ENCODE measurements at places on chromosomes 6 and 20. TPM values are rescaled to one million over a fixed set of nuclear protein-coding genes. Genes with fewer than 3 reads are reported as not detected.

GNRH2 gene
- total RNA-seq = 1.5 TPM

ARMH2 gene
- 1.7 TPM for total RNA-seq

RPP21 gene
- total RNA-seq = 37.3 TPM

APCDD1L gene
- not detected for total RNA-seq

OLIG3 gene
- total RNA-seq = 0.34 TPM

GRCh38 chr6:17998442-17998841 lies 11.0 kb upstream of the KIF13A start:
- DNase-seq = no peak
- H3K27ac ChIP-seq = no peak overlapping the region
- H3K27me3 ChIP-seq = peaks cover 27% of the 10 kb centered on the region
- H3K4me3 ChIP-seq = no peak overlapping the region
- H3K4me1 ChIP-seq = no peaks in the 10 kb centered on the region

GRCh38 chr6:118677193-118677592 lies 25.8 kb upstream of the CEP85L start:
- H3K36me3 ChIP-seq = peaks cover 35% of the 10 kb centered on the region
- DNase-seq = no peak
- H3K4me1 ChIP-seq = peaks cover 35% of the 10 kb centered on the region
- H3K27me3 ChIP-seq = no peaks in the 10 kb centered on the region
- no peak overlapping the region for H3K27ac ChIP-seq

DNA sequence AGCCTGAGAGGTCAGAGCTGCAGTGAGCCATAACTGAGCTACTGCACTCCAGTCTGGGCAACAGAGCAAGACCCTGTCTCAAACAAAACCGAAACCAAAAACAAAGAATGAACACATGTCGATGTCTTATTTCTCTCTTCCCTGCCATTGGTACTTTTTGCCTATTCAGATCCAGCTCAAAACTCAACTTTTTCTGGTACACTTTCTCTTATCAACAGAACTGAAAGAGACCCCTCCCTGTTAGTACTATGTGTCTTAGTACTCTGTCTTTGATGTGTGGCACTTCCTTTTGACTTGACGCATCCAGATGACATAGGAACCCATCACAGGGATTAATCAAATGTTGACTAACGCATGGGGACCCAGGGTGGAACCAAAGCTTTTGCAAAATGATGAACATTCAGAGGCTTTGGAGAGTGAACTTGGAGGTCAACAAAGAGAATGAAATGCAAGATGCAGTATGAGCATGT lies 44.8 kb downstream of the AKAP12 start:
- peaks cover 35% of the 10 kb centered on the region for H3K27me3 ChIP-seq
- H3K4me1 ChIP-seq = peaks cover 12% of the 10 kb centered on the region
- H3K27ac ChIP-seq = no peak overlapping the region
- no peak overlapping the region for H3K4me3 ChIP-seq
- no peak for DNase-seq

DNA sequence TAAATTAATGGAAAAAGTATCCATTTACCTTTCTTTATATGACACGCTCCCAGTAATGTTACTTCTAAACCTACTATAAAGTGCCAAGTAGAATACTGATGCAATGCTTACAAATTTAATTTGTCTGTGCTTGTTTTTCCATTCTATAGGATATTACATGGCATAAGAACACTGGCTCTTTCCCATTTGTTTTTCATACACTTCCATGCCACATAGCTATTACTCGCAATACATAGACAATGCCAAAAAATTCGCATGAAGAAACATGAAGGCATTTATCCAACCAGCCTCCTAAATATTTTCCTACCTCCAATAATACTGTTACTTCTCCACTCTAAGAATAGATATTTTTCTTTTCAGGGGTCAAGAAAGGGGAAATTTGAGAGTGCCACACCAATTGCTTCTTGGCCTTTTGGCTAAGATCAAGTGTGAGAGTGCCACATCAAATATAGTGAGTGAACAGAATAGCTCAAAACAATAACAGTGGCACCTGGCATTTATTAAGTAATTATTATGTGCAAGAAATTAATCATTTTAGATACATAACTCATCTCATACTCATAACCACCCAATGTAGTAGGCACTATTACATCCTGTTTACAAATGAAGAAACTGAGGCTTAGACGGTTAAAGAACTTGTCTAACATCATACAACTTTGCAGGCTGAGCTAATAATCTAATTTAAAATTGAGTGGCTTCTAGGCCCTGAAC lies 845 bp upstream of the DST start:
- H3K4me1 ChIP-seq = no peaks in the 10 kb centered on the region
- no peak overlapping the region for H3K4me3 ChIP-seq
- no peaks in the 10 kb centered on the region for H3K27me3 ChIP-seq
- no peaks in the 10 kb centered on the region for H3K36me3 ChIP-seq

DNA sequence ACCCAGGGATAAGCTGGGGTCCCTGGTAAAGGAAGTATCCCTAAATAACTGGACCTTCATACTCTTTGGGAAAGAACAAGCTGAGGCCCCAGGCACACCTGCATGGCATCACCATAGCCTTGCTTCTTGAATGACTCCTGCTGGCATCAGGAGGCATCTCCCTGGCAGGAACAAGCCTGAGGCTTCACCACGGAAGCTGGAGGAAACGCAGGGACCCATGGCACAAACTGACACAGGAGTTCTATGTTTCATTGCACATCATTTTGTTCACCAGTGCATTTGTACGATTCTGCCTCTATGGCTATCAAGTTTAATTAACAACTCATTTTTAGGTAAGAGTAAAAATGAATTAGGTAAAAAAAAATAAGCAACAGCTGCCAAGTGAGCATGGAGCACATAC lies 619 bp upstream of the PDE7B start:
- H3K27ac ChIP-seq = no peak overlapping the region
- no peak for DNase-seq
- H3K4me1 ChIP-seq = peaks cover 13% of the 10 kb centered on the region
- H3K4me3 ChIP-seq = no peak overlapping the region
- H3K36me3 ChIP-seq = no peaks in the 10 kb centered on the region

DNA sequence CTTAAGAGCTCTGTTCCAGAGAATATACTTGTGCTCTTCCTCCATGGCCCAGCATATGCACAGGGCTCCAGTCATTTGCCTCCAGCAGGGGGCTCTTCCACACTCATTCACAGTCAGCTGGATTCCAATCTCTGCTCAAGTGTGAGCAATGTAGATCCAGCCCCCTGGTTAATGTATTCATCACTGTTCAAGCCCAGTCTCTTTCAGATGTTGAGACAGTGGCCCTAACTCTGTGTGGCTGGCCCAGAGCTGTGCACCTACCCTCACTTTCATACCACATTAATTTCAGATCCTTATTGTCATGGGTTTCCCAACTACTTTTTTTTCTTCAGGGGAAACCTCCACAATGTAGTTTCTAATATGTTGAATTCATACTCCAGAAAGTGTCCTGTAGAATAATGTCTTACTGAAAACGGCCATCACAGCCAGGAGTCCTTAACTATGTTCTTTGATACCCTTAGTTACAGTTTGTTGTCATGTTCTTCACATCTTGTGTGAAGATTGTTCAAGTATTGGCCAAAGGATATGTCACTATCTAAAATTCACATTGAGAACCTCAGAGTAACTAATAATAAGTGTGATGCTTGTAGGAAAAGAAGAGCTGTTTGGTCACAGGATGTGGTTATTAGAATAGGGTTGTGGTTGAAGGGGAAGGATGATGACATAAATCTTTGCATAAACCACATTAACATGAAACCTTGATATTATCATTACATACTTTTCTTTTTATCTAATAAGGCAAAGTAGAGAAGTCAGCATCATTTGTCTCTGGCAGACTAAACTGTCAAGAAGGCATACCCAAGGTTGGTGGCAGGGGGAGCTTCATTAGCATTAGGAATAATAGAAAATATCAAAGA lies 14.4 kb upstream of the HLA-DQA1 start:
- no peaks in the 10 kb centered on the region for H3K27me3 ChIP-seq
- peak overlapping the region; percentile 64 for H3K4me3 ChIP-seq
- H3K36me3 ChIP-seq = peaks cover 18% of the 10 kb centered on the region
- DNase-seq = peak; percentile 63
- peaks cover 50% of the 10 kb centered on the region for H3K4me1 ChIP-seq

DNA sequence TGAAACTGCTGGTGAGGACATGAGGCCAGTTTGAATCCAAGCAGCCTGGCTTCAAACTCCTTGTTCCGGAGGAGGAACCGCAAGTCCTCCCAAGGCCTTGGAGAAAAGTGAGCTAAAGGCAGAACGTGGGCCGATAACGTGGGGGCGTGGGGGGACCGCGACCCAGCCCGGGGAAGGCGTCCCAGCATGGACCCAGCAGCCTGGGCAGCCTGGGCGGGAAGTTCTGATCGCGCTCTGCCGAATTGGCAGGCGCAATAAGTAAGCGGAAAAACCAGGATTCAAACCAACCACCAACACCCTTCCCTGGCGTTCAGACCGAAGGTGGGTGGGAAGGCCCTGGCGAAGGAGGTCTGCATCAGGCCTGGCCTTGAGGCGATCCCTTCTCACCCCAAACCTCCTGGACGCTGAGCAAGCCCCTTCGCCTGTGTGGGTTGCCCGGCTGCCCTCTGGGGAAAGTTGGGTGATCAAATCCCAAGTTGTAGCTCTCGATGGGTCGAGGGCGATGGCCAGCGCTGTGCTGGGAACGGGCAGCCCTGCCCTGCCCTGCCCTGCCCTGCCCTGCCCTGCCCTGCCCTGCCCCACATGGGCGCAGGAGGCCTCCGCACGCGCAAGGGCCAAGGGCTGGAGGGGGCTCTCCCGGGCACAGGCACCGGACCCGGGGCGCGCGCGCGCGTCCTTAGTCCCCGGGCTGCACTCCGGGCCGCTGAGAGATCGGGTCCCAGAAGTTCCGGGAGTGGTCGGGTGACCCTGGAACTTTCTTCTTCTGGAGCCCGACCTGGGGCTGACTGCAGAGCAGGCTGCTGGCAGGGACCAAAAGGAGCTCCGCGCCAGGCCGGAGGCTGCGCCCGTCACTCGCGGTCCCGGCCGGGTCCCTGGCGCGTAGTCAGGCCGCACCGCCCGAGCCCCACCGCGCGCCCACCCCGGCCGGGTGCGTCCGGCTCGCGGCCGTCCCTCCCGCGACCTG lies 637 bp upstream of the SLC22A3 start:
- no peak overlapping the region for H3K4me3 ChIP-seq
- no peak overlapping the region for H3K27ac ChIP-seq
- H3K36me3 ChIP-seq = no peaks in the 10 kb centered on the region
- DNase-seq = no peak
- peaks cover 4% of the 10 kb centered on the region for H3K4me1 ChIP-seq

GRCh38 chr6:137791281-137792159 lies 75.5 kb upstream of the TNFAIP3 start:
- no peak for DNase-seq
- peak overlapping the region; percentile 46 for H3K4me3 ChIP-seq
- no peaks in the 10 kb centered on the region for H3K27me3 ChIP-seq
- H3K4me1 ChIP-seq = peaks cover 60% of the 10 kb centered on the region
- H3K36me3 ChIP-seq = no peaks in the 10 kb centered on the region

GRCh38 chr6:118501765-118502164 lies 46.3 kb upstream of the PLN start:
- H3K4me1 ChIP-seq = no peaks in the 10 kb centered on the region
- peaks cover 56% of the 10 kb centered on the region for H3K36me3 ChIP-seq
- no peak overlapping the region for H3K4me3 ChIP-seq
- H3K27me3 ChIP-seq = no peaks in the 10 kb centered on the region
- H3K27ac ChIP-seq = no peak overlapping the region

GRCh38 chr20:43187476-43188233 lies 2.1 kb downstream of the PTPRT start:
- DNase-seq = peak; percentile 78
- H3K4me3 ChIP-seq = no peak overlapping the region
- H3K36me3 ChIP-seq = no peaks in the 10 kb centered on the region
- H3K4me1 ChIP-seq = peaks cover 3% of the 10 kb centered on the region
- H3K27me3 ChIP-seq = peaks cover 31% of the 10 kb centered on the region

GRCh38 chr6:147837540-147837939 lies 329.1 kb downstream of the SAMD5 start:
- no peak overlapping the region for H3K27ac ChIP-seq
- no peak for DNase-seq
- no peaks in the 10 kb centered on the region for H3K27me3 ChIP-seq
- H3K4me1 ChIP-seq = no peaks in the 10 kb centered on the region
- H3K4me3 ChIP-seq = no peak overlapping the region

DNA sequence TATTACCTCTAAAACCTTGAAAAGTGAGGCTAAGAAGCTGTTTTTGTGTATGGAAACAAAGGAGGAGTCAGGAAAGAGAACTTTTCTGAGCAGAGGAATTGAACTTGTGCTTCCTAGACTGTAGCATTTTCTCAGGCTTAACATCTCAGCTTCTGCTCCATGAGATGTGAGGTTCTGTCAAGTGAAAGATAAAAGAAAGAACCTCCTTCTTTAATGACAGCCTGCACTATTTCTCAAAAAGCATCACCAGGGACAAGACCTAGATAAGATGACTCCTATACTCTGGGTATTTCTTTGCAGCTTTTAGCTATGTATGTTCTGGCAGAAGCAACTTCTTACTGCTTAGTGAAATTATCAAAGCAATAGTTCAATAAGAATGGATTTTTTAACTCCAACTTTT lies 87.6 kb upstream of the KCNQ5 start:
- no peak for DNase-seq
- H3K4me1 ChIP-seq = no peaks in the 10 kb centered on the region
- no peaks in the 10 kb centered on the region for H3K36me3 ChIP-seq
- H3K4me3 ChIP-seq = no peak overlapping the region
- peaks cover 12% of the 10 kb centered on the region for H3K27me3 ChIP-seq

GRCh38 chr6:16292942-16293341 lies 54.6 kb downstream of the GMPR start:
- DNase-seq = no peak
- no peak overlapping the region for H3K27ac ChIP-seq
- H3K36me3 ChIP-seq = no peaks in the 10 kb centered on the region
- no peaks in the 10 kb centered on the region for H3K27me3 ChIP-seq
- no peaks in the 10 kb centered on the region for H3K4me1 ChIP-seq
- no peak overlapping the region for H3K4me3 ChIP-seq

DNA sequence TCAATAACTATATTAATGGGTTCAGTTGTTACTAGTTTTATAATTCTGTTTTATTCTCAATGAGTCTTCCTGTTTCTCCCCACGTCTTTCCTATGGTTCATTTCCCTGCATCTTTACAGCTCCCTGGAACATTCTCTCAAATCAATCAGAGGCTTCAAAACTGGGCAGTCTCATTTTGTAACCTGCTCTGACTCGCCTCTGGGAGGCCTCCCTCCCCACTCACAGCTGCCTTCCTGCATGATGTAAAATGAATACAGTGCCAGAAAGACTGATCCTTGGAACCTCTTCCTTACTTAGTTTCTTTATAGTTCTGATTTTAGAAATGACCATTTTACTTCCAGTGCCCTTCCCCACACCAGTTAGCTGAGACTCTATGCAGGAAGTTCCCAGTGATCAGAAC lies 103.9 kb downstream of the ESR1 start:
- no peak for DNase-seq
- no peaks in the 10 kb centered on the region for H3K4me1 ChIP-seq
- no peak overlapping the region for H3K27ac ChIP-seq
